ENCODE measurements at places on chromosomes 2 and 18.

DNA sequence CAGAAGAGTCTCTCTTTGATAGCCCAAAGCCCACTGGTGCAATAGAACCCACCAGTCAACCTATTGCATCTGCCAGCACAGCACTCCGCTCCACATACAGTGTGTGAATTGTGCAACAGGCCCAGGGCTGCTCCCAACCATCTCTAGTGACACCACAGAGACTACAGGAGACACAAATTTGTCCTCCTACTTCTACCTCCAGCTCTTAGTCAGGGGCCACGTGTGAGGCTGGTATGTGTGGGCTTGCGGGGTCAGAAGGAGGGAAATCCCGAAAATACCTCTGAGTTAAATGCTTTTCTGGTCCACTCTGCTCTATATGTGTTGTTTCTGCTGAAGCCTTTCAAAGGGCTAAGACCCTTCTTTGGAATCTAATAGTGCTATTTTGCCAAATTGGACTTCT, 18.0 kb downstream of the DGUOK start:
- no peak for DNase-seq

DNA sequence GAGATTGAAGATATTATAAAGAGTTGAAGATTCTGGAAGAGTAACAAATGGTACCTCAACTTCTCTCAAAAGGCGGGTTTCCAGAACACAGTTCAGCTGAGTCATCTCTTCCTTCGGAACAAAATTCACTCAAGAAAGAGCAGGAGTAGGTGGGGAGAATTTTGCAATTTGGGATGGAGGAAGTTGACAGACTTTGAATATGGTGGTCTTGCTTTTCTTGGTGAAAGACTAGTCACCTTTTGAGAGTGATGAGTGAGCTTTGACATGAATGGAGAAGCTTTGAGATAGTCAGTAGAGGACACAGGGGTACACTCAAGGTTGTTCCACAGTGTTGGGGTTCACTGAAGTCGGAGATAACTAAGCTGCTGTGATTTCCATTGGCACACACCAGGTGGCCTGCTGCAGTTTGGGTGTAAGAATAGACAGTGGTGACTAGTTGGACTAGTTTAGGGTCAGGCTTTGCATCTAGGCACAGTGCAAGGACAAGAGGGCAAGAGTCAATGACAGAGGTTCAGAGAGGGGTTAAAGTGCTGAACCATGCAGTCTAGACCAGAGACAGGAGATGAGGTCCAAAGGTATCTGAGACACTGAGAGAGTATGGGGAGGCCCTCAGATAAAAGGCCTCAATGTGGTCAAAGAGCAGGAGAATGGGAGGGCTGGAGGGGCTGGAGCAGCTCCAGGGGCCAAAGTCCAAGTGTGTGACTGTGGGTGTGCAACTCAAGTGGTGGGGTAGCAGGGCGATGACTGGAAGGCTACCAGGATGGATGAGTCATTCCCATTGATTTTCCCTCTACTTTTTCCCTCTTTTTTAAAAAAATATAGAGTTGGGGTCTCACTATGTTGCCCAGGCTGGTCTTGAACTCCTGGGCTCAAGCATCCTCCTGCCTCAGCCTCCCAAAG, 7.7 kb downstream of the CCL20 start:
- DNase-seq = no peak

DNA sequence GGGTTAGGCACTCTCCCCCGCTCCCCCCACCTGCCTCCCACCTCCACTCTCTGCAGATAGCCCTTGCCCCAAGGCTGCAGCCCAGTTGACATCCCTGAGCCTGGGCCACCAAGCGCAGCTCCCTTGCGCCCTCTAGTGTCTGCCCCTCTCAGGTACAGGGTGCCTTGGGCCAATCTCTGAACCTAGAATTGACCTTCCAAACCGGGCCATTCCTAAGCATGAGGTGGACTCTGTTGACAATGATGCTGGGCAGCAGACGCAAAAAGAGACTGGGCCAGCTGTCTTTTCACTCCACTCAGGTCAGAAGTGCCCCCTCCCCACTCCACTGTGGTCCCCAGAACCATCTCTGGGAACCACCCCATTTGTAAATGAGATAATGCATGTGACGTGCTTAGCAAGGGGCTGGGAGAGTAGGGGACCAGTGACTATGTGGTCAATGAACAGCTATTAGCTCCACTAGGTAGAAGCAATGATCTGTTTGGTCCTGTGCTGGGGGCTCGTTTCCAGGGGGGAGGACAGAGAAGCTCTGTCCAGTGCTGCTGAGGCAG, 43.3 kb upstream of the PLB1 start:
- DNase-seq = peak; percentile 85

- DNase-seq = no peak
These were observed 38.1 kb downstream of the SNED1 start for GRCh38 chr2:241036397-241036963.

- no peak for DNase-seq
These were observed 43.7 kb upstream of the FOSL2 start for GRCh38 chr2:28348921-28349320.

DNA sequence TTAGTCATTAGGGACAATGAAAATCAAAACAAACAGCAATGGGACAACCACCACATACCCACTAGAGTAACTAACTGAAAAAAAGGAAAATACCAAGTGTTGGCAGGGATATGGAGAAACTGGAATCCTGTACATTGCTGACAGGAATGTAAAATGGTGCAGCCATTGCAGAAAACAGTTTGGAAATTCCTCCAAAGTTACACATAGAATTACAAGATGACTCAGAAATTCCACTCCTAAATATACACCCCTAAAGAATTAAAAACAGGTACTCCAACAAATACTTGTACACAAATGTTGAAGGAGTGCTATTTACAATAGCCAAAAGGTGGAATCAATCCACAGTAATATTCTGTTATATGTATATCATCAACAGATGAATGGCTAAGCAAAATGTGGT, 110.9 kb downstream of the ROCK1 start:
- DNase-seq = no peak

DNA sequence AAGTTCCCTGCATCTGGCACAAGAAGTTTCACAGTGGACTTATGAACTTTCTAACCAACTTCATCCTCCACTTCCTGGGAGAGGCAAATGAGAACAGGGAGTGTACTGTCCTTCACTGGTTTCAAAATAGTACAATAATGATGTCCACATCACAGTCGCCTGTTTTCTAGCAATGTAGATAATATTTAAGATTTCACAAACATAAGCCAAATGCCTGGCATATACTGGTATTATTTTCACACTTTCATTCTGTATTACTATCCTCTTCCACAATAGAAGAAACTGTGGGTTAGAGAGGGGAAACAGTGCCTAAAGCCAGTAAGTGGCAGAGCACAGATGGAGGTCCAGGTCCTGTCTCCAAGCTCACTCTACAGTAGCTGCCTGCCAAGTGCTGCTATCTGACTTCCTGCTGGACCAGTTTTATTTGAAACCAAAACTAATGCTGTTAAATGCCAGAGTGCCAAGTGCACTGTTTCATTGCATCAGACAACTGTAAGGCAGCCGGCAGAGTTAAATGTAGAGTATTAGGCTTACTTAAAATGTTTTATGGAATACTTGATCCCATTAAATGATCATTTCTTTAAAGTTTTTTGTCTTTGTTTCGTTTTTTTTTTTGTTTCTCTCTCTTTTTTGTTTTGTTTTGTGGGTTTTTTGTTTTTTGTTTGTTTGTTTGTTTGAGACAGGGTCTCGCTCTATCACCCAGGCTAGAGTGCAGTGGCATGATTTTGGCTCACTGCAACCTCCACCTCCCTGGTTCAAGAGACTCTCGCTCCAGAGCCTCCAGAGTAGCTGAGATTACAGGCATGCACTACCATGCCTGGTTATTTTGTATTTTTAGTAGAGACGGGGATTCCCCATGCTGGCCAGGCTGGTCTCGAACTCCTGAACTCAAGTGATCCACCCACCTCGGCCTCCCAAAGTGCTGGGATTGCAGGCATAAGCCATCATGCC, 15.1 kb downstream of the COBLL1 start:
- DNase-seq = peak; percentile 54

- no peak for DNase-seq
These were observed 31.1 kb upstream of the PPP3R1 start for GRCh38 chr2:68283419-68283812.

GRCh38 chr18:62979176-62979575, 263.8 kb downstream of the PHLPP1 start:
- peak; percentile 55 for DNase-seq

DNA sequence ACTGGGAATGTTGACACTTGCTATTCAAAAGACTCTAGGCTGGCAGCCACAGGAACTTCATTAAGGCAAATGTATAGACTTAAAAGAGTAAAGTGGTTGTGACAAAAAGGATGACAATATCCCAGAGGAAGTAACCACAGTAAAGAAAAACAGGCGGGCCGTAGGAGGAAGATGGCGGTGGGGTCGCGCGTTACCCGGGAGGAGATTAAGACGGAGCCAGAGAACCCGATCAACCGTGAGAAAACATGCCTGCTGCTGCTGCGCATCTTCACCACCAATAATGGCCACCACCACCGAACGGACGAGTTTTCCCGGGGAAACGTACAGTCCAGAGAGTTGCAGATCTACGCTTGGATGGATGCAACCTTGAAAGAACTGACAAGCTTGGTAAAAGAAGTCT, 14.0 kb upstream of the NEUROD1 start:
- no peak for DNase-seq

GRCh38 chr2:12725233-12726187, 8.8 kb downstream of the TRIB2 start:
- DNase-seq = no peak

DNA sequence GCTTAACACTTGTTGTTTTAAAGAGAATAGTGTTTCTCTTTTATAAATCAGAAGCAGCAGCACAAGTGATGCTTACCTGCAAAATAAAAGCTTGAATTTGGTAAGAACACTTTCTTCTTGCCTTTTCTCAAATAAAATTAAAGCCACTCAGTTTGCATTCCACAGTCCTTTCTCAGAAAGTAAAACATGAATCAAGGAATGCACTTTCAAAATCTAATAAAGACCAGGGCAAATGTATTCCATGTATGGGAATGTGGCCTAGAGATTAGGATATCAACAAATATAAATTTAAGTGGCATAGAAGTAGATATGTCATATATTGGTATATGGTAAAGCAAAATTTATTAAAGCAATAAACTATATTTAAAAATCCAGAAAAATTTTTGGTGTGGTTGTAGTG, 352.8 kb downstream of the THSD7B start:
- no peak for DNase-seq

- DNase-seq = peak; percentile 78
These were observed 88.9 kb upstream of the CYP26B1 start for GRCh38 chr2:72236445-72237067.

GRCh38 chr18:27412556-27412955, 227.4 kb upstream of the CHST9 start:
- DNase-seq = no peak

DNA sequence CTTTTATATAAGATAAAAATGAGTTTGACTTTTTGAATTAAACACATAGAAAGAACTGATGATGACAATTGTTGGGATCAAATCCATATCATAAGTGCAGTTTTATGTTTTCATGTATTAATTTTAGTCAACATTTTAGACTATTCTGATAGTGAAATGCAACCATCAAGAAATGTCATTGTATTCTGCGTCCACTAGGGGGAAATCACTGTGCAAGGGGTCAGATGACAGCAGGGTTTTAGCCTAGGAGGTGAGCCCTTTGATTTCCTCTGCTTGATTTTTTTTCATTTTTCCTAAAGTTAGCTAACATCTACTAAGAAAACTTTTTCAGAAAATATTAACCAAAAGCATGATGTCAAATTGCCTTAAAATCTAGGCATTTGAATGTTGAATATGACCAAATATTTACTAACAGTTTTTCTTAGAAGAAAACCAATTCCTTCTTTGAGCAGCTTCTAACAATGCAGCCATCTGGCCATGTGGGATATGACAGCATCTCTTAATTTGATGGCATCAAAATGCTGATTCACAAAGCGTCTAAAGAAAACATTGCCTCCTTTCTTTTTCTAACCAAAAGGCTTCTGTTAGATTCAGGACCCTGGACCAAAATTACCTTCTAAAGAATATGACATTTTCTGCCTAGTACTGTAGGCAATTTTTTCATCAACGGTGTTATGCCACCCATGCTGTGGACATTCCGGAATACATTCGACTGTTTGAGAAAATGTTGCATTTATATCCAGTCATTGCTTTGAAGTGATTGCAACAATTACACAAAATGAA, 141.5 kb downstream of the SPHKAP start:
- DNase-seq = peak; percentile 46

GRCh38 chr18:62387257-62387656, 62.1 kb downstream of the TNFRSF11A start:
- no peak for DNase-seq

GRCh38 chr18:53991202-53991601, 233.3 kb downstream of the MBD2 start:
- DNase-seq = peak; percentile 9

GRCh38 chr18:68734308-68734707, 19.4 kb upstream of the TMX3 start:
- DNase-seq = peak; percentile 62

- no peak for DNase-seq
These were observed 24.6 kb downstream of the CTLA4 start for GRCh38 chr2:203892207-203892606.

GRCh38 chr2:69642709-69643601, 584 bp downstream of the AAK1 start:
- DNase-seq = peak; percentile 60

DNA sequence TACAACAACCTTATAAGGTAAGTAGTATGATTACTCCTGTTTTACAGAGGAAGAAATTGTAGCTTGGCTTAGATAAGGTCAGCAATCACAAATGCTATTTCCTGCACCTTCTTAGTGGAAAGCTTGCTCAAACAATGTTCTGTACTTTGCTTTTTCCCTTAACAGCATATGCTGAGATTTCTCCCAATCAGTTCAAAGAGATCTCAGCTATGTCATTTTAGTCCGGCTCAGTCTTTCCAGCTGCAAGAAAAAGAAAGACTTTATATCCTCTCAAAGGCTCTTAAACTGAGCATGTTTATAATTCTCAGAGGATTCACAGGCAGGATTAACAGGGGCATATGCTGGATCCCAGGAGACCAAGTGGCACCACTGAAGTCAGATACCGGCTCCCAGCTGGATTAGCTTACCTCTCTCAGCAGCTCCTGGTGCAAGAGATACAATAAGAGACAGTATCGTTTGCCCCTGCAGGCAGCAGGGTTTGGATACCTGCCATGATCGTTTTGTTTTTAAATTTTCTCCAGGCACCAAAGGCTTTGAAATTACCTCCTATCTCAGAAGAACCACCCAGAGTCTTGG, 29.5 kb downstream of the KIAA2012 start:
- no peak for DNase-seq
